ENCODE measurements at places on chromosomes 5 and 9.

- no peak for DNase-seq
Measured at GRCh38 chr5:75054134-75054930, 2.0 kb upstream of the GCNT4 start.

GRCh38 chr9:125463926-125464325 is 202.3 kb downstream of the GAPVD1 start:
- DNase-seq = no peak

DNA sequence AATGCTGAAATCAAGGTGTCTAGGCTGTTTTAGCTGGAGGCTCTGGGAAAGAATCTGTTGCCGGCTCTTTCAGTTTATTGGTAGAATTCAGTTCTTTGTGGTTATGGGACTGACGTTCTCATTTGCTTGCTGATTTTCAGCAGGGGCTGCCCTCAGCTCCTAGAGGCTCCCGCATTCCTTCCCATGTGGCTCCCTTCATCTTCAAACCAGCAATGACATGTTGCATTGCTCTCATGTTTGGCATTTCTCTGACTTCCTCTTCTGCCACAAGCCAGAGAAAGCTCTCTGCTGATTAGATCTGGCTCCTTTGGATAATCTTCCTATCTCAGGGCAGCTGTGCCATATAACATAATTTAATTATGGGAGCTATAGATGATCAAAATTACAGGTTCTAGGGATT is 360.3 kb downstream of the LRRC70 start:
- DNase-seq = no peak

DNA sequence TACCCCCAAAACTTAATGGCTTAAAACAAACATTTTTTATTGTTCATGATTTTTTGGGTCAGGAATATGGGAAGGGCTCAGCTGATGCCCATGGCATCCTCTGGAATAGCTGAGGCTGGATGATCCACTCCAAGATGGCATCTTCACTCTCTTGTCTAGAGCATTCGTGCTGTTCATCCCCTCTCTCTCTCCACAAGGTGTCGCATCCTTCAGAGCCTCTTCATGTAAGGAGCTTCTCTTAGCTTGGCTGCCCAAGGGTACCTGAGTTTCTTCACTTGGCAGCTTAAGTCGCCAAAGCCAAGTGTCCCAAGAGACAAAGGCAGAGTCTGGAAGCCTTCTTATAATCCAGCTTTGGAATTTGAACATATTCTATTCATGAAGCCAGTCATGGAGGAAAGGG is 294.7 kb downstream of the CHSY3 start:
- DNase-seq = no peak

DNA sequence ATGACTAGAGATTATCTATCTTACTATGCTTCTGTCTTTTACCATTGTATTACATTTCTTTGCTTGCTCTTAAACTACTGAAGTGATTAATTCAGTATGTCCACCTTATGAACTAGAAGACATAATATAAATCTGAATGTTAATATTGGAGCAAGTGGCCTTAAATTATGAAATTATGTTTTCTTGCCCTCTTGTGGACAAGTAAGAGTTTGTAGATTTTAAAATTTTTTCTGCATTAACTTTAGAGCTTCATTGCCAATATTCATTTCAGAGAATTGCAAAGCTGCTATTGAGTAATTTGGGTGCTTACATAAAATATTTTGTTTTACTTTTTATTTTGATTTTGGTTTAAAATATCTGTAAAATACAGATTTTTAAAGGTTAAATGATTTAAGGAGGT is 55.3 kb downstream of the RANBP17 start:
- no peak for DNase-seq

- no peak for DNase-seq
Measured at GRCh38 chr5:120517607-120518252, 53.6 kb downstream of the PRR16 start.

All from naive thymus-derived CD8-positive, alpha-beta T cell (primary cell).